LoVo (cell line): ENCODE measurements at places on chromosomes 5 and 9.

GRCh38 chr5:126415789-126416188, 7.4 kb upstream of the GRAMD2B start:
- DNase-seq, result no peak

GRCh38 chr9:119758241-119758640, 389.0 kb upstream of the BRINP1 start:
- no peak for DNase-seq

DNA sequence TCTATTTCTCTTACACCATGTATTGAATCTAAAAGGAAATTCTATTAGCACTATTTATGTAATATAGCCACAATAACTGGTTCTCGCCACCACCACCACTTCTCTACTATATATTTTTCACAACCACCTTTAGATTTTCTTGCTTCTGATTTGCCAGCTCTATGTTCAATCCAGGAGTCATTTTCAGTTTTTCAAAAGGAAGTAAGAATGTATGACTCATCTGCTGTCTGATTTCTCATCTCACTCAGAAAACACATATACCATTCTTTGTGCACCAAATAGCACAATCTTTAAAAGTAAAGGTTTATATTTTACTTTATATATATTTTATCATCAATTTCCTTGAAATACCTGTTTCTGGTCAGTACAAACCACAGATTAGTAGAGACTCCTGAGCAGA, 1127.5 kb downstream of the TAF11L14 start:
- DNase-seq, result no peak

- no peak for DNase-seq
These were observed 186.2 kb upstream of the ELL2 start for GRCh38 chr5:96147866-96148265.
